ENCODE measurements at places on chromosomes 5 and 9.

DNA sequence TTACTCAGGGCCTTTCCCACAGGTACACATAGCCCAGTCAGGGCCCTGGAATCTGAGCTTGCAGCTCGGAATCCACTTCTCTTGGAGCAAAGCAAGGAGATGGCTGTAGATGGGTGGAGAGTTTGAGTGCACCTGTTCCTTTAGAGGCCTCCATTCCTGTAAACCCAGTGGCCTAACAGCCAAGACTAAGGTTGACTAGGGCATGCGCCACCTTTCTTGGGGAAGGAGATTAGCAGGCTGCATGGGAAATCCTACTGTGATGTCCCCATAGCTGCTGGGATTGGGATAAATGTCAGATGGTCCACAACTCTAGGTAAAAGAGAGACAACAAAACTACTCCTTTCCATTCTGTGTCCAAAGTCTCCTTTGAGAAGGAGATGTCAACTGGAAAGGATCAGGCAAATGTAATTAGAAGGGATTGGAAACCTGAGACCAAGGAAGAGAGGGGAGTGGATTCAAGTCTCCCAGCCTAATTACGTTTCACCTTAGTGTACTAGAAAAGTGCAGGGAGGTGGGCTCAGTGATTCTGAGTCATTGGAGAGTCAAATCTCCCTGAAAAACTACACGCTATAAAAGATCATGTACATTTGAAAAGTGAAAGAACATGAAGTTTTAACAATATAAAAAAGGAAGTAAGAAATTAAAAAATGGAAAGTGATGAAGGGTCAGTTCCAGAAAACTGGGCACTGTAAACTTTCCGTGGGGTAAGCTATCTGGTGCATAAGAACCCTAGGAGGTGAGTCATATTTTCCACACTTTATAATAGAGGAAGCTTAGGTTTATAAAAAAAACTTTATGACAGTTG, 104.2 kb downstream of the SEC61B start:
- DNase-seq = no peak

- no peak for DNase-seq
Measured at GRCh38 chr9:91310037-91310436, 51.7 kb downstream of the AUH start.

DNA sequence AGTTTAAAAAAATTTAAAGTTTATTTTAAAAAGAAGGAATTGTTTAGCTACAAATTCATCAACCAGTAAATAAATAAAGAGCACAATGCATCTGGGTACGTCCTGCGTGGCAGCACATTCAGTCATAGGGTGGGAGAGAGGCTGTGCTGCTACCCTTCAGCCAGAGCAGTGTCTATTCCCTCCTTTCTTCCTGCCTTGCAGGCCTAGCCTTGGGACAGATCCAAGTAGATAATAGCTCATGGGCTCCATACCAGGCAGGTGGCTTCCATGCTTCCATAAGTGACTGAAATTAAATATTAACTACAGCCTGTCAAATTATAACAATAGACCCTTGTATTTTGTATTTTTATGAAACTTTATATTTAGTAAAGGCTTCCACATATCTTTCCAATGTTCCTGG, 408.3 kb upstream of the RGMB start:
- no peak for DNase-seq

DNA sequence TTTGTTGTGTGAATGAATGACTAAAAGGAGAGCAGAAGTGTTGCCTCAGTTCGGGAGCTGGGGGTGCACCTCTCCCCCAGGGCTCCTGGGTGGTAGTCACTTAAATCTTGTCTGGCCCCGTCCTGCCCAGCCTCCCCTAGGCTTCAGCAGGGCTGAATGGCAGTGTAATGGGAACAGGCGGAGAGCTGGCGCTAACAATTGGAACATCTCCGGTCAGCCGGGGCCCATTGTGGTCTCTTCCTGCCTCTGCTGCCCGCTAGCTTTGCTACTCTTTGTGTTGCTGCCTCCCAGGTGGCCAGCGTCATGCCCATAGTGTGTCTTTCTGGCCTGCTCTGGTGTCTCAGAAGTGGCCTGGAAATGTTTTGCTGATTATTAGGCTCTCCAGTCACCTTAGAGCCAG, 62.3 kb downstream of the RGS3 start:
- DNase-seq = no peak

GRCh38 chr5:138240650-138241385, 27.7 kb upstream of the CDC23 start:
- DNase-seq = no peak

DNA sequence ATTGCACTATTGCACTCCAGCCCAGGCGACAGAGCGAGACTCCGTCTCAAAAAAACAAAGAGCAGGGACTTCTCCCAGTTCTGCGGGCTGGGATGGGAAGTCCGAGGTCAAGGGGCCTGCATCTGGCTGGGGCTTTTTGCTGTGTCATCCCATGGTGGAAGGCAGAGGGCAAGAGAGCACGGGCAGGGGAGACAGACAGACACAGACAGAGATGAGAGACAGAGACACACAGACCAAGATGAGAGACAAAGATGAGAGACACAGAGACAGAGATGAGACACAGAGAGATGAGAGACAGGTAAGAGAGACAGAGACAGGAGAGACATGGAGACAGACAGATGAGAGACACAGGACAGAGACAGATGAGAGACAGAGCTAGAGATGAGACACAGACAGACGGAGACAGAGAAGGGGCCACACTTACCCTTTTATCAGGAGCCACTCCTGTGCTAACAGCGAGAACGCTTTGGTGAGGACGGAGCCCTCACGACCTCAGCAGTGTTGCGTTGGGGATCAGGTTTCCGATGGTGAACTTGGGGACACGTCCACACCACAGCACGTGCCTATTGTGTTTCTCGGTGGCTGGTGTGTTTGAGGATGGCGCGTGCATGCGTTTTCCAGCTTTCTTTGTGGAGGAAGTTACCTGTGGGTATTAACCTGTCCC, 8.9 kb upstream of the TOR4A start:
- no peak for DNase-seq

- no peak for DNase-seq
Measured at GRCh38 chr9:91421128-91421765, 2.4 kb downstream of the NFIL3 start.

- DNase-seq = no peak
Measured at GRCh38 chr5:143225511-143225910, 178.0 kb downstream of the NR3C1 start.

DNA sequence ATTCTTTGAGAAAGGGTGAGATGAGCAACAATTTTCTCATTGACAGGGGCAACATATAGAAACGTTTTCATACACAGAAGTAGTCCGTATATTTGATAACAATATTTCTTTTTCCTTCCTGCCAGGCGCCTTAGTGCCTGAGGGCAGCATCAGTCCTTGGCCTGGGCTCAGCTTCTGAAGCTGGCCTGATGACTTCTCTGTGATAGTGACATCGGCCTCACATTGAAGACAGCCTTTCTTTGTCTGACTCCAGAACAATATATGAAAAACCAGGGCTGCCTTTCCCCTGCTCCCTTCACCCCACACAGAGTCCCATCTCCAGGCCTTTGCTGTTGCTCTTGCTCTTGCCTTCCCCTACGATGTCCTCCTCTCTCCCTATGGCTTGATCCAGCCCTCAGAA, 24.1 kb upstream of the TCOF1 start:
- DNase-seq = no peak

DNA sequence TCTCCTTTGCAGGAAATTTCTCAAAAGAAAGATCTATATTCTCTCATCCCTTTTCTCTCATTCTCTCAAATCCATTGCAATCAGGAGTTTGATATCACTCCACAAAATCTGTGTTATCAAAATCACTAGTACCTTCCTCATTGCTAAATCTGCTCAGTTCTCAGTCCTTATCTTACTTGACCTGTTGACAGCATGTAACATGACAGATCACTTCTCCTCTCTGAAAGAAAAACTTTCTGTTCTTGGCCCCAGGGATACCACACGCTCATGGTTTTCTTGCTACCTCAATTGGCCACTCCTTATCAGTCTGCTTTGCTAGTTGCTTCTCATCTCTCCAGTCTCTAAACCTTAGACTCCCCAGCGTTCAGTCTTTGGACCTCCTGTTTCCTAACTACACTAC, 22.1 kb downstream of the SRP19 start:
- DNase-seq = no peak

- DNase-seq = peak; percentile 65
Measured at GRCh38 chr5:5492087-5492933, 69.8 kb downstream of the ICE1 start.

- no peak for DNase-seq
Measured at GRCh38 chr9:31604531-31604930, 779.9 kb upstream of the ACO1 start.

- DNase-seq = no peak
Measured at GRCh38 chr9:136023410-136024225, 62.4 kb upstream of the UBAC1 start.

- DNase-seq = no peak
Measured at GRCh38 chr9:76395381-76395780, 1.2 kb upstream of the RFK start.

DNA sequence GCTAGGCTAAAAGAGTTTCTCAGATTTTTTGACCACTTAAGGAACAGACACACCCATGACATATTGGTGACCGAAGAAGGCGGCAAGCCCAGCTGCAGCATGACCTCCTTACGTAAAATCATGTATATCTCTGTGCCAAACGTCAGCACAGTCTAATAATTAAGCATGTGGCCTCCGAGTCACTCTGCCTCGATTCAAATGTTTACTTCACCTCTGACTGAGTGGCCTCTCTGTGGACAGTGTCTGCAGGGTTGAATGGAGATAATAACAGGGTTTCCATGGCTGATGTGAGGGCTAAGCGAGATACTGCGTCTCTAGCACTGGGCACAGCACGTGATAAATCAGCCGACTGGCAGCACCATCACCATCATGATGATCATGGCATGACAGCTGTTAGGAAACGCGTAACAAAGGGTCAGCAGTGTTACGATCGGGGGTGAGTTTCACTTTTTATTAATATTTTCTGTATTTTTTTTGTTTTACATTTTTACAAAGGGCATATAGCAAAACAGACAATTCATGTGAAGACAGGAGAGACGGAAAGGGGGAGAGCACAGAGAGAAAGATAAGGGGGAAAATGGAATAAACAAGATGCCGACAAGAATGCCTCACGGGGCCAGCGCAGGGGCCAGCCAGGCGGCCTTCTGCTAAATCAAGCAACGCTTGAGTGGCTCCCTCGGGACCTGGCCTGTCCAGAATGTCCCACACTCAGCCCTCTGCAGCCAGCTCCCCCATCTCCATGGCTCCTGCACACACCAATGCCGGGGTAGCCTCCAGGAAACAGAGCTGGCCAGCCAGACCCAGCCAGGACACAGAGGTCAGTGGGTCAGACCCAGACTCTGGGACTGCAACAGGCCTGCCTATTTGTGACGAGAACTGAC, 60.3 kb downstream of the ADAMTS2 start:
- no peak for DNase-seq

- no peak for DNase-seq
Measured at GRCh38 chr5:157076558-157076957, 17.6 kb upstream of the HAVCR1 start.

DNA sequence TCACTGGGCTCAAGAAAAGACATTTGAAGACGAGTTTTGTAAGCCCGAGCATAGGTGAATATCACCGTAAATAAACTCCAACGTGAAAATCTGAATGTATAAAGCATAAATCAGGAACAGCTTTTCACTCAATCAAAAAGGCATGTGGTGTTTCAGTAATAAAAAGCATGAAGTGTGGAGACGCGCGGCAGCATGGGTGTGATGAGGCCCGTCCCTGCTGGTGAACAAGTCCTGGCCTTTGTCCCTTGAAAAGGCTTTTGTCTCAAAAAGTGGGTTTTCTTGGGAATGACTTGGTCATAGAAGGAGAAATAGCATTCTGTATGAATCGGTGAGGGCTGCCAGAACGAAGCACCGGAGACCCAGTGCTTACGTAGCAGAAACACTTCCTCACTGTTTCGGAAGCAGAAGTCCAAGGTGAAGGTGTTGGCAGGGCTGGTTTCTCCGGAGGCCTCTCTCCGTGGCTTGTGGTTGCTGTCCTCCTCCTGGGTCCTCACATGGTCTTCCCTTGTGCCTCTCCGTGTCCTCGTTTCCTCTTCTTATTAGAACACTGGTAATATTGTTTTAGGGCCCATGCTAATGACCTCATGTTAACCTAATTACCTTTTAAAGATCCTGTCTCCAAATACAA, 24.9 kb downstream of the ROPN1L start:
- no peak for DNase-seq

DNA sequence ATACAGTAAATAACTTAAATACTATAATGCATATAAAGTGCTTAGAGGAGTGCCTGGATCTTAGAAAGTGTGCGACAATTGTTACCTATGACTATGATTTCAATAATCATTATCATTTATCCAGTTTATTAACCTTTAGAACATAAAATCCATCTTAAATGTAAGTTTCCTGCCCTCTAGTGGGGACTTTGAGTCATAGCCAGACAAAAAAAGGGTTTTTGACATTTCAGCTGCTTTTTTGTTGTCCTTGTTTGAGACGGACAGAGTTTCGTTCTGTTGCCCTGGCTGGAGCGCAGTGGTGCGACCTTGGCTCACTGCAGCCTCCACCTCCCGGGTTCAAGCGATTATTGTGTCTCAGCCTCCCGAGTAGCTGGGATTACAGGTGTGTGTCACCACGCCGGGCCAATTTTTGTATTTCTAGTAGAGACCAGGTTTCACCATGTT, 9.7 kb upstream of the C9orf152 start:
- peak; percentile 45 for DNase-seq

- no peak for DNase-seq
Measured at GRCh38 chr5:31531543-31531887, 378 bp downstream of the DROSHA start.

DNA sequence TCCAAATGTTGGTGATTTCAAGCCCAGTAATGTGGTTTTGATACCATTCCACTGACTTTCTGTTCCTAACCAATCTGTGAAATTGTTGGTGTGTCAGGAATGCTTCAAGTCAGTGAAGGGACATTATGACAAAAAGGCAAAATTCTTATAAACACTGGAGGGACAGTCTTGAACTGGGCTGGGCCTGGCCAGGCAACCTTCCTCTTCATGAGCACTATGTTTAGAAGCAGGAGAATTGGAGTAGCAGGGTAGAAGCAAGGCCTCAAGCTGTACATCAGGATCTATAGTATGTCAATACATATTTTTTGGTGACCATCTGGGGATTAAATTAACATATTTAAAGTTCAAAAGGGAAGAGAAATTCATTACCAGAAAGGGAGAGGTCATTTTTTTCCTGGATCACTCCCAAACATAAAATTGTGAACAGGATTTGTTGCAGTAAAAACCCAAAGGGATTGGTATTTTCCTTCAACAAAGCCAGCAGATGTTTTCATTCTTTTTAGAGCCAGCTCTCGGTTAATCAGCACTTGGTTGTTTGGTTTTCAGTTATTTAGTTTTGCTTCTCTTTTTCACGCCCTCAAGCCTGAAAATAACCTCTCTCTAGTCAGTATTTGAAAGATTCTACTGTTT, 77.9 kb upstream of the PIK3R1 start:
- no peak for DNase-seq

- DNase-seq = no peak
Measured at GRCh38 chr5:16690243-16690852, 73.6 kb upstream of the RETREG1 start.

- no peak for DNase-seq
Measured at GRCh38 chr5:9721161-9721560, 91.0 kb upstream of the TAS2R1 start.

GRCh38 chr9:35097573-35097972, 1.2 kb upstream of the PIGO start:
- DNase-seq = no peak

GRCh38 chr5:117657541-117657940, 1082.9 kb upstream of the SEMA6A start:
- DNase-seq = no peak
